ENCODE measurements at places on chromosomes 3 and 15.

DNA sequence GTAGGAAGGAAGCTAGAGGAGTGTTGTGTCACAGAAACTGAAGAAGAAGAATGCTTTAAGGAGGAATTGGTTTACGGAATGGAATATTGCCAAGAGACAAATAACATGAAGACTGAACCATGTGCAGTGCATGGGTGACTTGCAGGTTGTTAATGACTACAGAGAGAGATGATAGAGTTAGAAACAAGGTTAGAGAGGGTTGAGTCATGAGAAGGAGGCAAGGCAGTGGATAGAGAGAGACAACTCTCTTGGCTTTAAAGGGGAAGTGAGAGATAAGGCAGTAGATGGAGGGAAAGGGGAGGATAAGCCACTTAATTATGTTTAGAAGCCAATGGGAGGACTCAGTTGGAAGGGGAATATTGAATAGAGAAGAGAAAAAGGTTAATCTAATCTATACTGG, 119.3 kb upstream of the CCNL1 start:
- no peak for DNase-seq

- no peak for DNase-seq
These were observed 675.4 kb upstream of the NR2F2 start for GRCh38 chr15:95655089-95655607.

- DNase-seq: no peak
These were observed 236.8 kb upstream of the UBE2E2 start for GRCh38 chr3:22966349-22966748.

- no peak for DNase-seq
These were observed 3.4 kb downstream of the AMOTL2 start for GRCh38 chr3:134370611-134371531.

DNA sequence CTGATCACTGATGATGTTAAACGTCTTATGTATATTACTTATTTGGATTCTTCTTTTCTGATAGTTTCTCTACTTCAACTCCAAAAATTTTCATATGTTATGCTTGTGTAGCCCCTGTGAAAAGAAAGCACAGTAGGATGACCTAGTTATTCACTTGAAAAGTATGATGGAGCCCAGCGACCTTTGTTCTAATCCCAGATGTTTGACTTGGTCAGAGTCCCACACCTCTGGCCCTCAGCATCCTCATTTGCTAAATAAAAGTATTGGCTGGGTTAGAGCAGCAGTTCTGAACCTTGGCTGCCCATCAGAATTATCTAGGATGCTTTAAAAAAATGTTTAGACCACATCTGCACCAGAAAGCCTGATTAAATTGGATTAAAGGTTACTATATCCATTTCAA, 173.7 kb downstream of the ATG7 start:
- DNase-seq: no peak

DNA sequence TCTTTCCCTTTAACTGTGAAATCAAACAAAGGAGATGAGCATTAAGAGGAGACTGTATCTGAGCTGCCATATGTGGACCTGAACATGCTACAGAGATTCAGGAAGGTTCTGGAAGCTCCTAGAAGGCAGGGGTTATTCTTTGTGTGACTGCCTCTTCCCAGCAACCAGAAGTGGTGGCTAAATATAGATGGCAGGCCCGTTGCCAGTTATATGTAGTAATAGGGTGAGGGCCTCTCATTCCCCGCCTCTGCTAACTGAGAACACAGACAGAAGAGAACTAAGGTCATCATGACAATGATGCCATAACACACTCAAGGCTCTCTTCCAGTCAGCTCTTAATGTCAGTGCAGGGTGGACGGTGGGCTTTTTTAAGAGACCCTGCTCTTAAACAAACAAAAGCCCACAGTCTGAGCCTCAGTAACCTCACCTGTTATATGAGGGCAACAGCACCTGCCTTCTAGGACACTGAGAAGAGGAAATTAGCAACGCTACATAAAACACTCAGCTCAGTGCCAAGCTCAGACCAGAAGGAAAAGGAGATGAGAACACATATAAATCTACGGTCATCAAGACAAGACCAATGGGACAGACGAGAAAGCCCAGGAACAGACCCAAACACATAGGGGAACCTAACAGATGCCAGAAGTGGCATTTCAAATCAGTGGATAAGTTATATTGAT, 22.3 kb downstream of the CFAP92 start:
- no peak for DNase-seq

DNA sequence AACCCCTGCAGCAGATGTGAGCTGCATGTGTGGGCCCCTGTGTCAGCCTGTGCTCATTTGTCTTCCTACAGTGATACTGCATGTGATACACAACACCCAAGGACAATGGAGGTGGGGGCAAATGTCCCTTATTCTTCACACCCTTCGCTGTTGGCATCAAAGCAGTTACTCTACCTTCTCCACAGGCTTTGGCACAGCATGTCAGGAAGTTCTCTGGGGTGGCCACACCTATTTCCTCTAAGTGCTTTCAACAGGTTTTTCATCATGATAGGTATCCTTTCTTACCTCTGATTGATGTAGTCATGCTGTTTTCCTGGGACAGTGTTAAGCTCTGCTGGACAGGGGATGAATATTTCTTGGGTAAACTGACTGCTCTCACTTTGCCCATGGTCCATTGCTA, 29.5 kb downstream of the ZNF662 start:
- DNase-seq: no peak

DNA sequence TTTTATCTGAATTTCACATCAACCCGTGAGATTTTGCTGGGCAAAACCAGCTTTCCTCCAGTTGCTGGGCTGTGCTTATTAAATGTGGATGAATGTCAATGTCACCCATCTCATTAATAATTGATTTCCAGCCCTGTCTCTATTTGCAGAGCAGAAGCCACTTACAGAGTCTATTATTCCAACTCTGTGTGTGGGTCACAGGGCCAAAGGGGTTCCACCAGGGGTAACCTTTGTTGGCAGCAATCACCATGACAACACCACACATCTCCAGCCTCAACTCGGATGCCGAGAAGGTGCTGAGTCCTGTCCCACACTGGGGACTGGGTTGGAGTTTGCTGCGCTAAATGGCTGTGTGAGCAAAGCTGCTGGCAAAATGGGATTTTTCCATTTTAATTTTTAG, 51.1 kb upstream of the WNT5A start:
- DNase-seq: peak; percentile 44

- no peak for DNase-seq
These were observed 8.9 kb downstream of the DLEC1 start for GRCh38 chr3:38047896-38048295.

GRCh38 chr15:28901587-28901980, 15.8 kb downstream of the APBA2 start:
- no peak for DNase-seq

- DNase-seq: no peak
These were observed 159.0 kb downstream of the FRMD5 start for GRCh38 chr15:44035781-44036699.

DNA sequence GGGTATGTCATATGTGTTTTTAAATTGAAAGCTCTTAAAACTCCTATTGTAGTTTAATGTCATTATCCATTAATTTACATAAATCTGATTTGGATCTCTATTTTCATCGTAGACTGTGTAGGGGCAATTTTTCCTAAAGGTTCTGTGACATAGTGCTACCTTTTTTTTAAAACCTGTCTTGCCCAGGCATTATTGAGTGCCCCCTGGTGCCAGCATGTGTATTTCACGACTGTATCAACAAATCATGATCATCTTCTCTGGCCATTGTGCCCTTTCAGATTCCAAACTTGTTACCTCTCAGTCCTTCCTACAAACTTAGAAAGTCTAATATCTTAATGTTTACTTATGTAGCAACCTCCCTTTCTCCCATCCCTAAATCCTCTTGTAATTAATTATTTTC, 97.2 kb upstream of the FLNB start:
- no peak for DNase-seq

- no peak for DNase-seq
These were observed 106.1 kb downstream of the WDR76 start for GRCh38 chr15:43932907-43933306.

DNA sequence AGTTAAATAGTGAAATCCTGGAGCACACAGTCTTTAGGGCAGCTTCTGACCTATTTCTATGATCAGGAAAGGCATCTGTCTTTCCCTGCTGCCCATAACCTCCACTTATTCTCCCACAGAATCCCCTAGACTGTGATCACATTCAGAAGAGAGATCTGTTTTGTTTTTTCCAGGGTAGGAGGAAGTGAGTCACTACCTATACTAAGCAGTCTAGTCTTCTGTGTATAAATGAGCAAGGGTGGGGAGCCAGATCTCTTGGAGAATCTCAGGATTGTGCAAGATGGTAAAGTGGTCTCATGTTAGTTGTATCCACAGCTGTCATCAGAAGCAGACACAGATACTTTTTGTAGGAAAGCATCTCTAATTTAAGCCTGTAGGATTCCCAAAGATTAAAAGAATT, 11.8 kb upstream of the FBXO22 start:
- no peak for DNase-seq

- DNase-seq: no peak
These were observed 37.6 kb upstream of the EPHA6 start for GRCh38 chr3:96776818-96777217.

DNA sequence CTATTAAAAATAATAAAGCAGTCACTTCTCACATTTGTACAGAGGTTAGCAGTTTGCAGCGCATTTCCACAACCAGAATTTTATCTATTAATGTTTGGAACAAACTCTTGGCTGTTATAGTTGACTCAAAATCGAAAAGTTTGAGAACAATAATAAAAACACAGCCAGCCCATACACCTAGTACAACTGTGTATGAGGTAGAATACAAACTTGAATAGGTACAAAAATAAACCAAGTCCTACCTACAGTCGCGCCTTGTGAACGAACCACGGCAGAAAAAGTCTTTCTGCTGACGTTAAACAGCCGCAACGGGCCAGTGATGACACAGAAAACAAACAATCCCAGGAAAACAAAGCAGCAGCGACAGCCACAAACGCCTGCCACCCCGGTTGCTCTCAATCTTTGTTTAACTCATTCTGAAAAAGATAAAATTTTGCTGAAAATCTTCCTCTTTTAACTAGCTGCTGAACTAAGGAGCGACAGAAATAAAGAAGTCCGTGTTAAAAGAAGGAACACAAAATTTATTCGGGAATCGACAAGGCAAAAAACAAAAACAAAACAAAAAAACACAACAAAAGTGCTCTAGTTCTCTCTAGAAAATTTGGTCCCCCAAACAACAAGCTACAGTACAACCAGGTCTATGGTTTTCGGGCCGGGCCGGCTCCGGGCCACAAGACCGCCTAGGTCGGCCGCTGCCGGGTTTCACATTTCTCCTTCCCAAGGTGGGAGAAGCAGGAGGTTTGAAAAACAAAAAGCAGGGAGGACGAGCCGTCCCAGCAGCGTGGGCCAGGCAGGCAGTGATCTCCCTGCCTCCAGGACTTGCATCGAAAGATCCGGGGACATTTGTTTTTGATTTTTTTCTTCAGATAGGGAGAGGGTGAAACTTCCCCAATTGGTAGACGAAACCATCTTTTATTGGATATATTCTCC, 2.9 kb downstream of the FOXL2 start:
- no peak for DNase-seq

- no peak for DNase-seq
These were observed 127.5 kb downstream of the SNRK start for GRCh38 chr3:43413676-43414368.

DNA sequence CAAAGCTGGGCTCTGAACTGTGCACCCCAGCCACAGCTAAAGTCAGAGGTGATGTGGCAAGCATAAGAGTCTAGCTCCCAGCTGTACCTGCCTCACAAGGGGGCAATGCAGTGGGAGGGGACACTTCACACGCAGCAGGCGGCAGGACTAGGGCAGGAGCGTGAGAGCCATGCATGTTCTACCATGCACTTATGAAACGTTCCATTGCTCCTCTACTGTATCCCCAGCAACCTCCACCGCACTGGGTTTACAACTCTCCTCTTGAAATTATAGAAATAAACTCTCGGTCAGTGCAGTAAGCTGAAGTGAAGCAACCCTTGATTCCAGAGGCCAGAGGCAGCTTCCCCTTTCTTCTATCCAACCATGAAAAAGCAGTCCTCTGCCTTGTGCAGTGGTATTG, 298.6 kb upstream of the STT3B start:
- no peak for DNase-seq

DNA sequence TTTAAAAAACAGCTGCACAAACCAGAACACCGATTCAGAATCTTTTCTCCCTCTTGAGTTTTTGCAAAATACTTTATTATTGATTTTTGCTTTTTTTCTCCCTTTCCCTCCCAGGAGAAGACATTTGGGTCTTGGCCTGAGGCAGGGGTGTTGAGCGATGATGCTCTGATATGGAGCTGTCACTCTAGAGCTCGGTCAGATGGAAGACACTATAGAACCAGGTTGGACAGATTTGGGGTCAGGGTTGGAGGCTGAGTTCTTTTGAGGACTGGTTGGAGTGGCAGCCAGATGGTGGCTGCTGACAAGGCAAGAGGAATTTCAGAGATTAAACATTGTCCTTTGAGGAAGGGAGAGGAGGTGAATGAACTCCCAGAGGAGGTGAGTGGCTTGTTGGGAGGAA, 16.9 kb downstream of the CDAN1 start:
- DNase-seq: no peak

DNA sequence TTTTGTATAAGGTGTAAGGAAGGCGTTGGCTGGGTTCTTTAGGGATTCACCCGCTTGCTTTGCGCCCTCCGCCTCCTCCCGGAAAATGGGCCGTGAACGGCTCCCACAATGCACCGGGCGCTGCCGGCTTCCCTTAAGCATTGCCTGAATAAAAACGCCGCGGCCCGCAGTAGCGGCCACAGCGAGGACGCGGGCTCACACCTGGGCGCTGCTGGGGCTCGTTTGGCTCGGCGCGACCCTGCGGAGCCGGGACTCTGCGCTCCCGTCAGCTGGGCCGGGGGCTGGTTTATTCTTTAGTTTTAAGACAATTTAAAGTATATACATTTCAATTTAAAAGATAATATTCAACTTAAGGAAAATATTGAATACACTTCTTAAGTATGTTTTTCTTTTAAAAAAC, 343.5 kb upstream of the RGMA start:
- no peak for DNase-seq

DNA sequence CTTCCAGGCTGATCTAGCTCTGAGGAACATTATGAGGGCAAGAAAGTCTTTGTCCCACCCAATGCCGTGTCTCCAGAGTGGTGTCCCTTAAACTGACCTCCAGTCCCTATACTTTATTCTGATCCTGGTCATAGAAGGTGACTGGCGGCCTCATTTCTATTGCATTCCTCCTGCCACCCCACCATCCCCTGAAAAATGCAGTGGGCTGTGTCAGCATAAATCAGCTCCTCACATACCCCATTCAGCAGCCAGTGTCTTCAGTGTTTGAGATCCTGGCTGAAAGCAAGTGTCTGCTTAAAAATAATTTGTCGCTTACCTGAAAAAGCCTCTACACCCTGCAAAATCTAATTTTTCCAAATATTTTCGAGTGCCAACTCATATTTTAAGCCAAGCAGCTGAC, 346.1 kb downstream of the FEZF2 start:
- no peak for DNase-seq

Data from neuronal stem cell (in vitro differentiated cells).